Brain pericyte (primary cell): ENCODE measurements at places on chromosomes 13 and 19.

- DNase-seq: peak; percentile 73
These were observed 62.1 kb downstream of the ARHGEF7 start for GRCh38 chr13:111177081-111177711.

GRCh38 chr19:49712397-49712859, 21.5 kb downstream of the CPT1C start:
- DNase-seq: no peak

DNA sequence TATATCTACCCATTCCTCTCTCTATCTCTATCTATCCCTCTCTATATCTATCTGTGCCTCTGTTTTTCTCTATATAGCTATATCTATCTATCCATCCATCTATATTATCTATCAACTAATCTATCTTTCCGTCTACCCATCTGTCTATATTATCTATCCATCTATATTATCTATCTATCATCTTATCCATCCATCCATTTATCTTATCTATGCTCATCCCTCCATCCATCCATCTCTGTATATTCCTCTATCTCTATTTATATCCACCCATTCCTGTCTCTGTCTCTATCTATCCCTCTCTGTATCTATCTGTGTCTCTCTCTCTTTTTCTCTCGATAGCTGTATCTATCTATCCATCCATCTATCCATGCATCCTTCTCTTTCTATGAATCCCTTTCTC, 14.2 kb downstream of the PTGER1 start:
- DNase-seq: no peak

- DNase-seq: no peak
These were observed 26.9 kb downstream of the MED4 start for GRCh38 chr13:48068036-48068435.

DNA sequence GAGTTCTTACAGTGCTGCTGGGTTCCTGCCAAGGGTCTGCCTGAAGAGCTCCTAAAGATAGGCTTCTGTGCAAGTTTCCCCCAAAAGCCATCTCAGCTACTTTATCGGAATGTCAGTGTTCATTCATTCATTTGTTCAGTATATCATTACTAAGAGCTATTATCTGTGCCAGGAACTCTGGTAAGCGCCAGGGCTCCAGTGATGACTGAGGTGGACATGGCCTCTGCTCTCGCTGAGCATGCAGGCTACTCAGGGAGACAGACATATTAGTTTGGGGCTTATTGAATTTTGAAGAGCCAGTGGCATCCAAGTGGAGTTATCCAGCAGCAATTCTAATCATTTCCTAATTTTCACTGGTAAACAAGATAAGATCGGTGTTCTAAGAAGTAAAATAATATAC, 65.8 kb downstream of the DGKH start:
- no peak for DNase-seq

DNA sequence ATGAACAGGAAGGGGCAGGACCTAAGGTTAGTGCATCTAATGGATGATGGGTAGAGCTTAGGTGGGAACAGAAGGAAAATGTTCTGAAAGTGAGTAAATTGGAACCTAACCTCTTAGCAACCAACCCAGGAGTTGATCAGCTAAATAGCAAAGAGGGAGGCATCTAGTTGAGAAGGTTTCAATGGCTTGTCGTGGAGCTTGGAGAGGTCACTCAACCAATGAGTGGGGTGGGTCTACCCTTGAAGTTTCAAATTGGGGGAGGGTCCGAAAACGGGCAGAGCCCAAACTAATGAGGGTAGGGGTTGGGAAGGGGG, 5.7 kb upstream of the SHKBP1 start:
- DNase-seq: no peak

DNA sequence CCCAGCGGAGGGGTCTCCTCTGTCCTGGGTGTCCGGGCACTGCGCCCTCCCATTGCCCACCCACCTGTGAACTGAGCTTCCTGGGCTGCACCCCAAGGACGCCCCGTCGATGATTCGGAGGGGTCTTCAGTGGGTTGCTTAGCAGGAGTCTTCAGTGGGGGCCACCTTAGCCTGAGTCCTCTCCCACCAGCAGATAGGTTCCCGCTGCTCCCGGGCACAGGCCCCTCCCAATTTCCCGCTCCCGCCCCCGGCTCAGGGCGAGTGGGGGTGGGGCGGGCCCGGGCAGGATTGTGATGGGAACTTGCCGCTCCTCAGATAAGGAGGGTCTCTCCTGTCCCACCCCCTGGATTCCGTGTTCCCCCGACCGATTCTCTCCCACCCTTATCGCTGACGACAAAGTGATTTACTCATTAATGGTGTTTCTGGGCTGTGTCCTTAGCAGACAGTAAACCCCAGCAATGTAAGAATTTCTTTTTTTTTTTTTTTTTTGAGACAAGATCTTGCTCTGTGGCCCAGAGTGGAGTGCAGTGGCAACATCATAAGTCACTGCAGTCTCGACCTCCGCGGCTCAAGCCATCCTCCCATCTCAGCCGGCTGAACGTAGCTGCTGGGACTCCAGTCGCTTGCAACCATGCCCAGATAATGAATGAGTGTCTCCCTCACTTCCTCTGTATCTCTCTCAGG, 655 bp upstream of the S1PR5 start:
- no peak for DNase-seq

GRCh38 chr19:58395979-58396627, 647 bp downstream of the RNF225 start:
- no peak for DNase-seq

DNA sequence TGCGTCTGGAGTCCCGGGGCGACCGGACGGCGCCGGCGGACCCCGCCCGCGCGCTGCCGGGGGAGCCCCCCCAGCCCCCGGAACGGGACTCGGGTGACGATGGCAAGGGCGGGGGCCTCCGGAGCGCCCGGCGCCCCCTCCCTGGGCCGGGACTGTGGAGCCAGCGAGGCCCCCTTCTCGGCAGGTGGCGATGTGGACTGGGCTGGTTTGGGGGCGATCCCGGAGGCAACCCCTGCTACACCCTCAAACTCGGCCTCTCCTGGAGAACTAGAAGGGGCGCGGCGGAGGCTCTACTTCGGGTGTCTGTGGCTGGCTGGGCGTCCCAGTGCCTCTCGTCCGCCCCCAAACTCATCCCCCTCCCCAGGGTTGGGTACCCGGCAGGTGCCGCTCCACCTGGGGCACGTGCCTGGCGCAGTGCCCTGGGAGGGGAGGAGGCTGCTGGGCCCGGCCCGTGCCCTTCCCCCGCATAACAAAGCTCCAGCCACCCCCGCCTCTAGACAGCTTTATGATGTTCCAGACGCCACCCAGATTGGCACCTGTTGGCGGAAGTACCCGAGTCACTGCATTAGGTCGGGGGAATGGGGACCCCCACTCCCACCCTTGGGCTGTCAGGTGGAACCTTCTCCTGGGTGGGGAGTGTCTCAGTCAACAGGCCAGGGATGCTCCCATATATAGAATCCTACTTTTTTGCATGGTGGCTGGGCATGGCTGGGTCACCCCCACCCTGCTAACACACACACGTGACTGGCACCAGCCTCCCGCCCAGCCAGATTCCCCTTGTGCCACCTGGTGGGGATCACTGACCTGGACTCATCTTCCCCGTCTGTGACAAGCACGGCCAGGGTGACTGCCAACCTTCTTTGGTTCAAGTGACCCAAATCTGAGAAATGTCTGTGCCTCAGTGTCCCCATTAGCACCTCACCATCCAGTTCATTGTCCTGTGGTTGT, 722 bp downstream of the PKN1 start:
- DNase-seq: no peak

- no peak for DNase-seq
These were observed 26.2 kb downstream of the SLC10A2 start for GRCh38 chr13:103040006-103040405.

GRCh38 chr13:57326532-57326931, 159.5 kb downstream of the PRR20E start:
- no peak for DNase-seq

- no peak for DNase-seq
These were observed 406.8 kb downstream of the KLF5 start for GRCh38 chr13:73465617-73465971.

DNA sequence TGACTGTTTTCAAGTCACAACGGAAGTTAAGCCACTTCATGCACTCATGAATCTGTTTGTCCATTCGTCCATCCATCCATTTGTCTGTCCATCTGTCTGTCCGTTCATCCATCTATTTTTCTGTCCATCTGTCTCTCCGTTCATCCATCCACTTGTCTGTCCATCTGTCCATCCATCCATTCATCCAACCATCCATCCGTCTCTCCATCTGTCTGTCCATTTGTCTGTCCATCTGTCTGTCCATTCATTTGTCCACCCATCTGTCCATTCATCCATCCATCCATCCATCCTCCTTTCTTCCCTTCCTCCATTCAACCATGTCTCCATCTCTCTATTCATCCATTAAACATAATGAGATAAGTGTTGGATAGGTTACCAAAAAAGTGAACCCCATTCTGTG, 123.5 kb upstream of the UQCRFS1 start:
- no peak for DNase-seq

DNA sequence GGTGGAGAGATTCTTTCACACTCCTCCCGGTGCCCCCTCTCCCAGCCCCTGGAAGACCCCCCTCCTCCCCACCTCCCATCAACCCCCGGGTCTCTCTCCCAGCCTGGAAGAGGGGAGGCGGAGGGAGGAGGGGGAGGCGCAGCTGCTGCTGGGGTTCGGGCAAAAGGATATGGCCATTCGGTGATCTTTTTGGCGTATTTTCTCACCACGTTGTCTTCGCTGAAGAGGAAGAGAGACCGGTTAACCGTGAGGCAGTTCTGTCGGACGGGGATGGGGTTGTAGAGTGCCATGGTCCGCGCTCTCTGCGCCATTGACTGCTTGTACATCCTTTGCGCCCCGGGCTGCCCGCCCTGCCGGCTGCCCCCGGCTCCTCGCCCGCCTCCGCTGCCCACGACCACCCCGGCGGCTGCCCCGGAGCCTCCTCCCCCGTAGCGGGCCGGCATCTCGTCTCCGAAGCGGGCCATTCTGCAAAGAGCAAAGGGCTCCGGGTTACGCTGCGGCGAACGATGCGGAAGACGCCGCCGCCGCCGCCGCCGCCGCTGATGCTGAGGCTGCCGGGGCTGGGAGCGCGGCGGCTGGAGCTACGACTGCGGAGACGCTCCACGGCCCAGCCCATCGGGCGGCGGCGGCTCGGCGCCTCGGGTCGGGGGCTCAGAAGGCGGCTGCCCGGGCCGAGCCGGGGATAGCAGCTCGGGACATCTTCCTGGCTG, 363 bp downstream of the CACNA1A start:
- no peak for DNase-seq

- DNase-seq: peak; percentile 94
These were observed 1.2 kb upstream of the GPX4 start for GRCh38 chr19:1102407-1103131.

DNA sequence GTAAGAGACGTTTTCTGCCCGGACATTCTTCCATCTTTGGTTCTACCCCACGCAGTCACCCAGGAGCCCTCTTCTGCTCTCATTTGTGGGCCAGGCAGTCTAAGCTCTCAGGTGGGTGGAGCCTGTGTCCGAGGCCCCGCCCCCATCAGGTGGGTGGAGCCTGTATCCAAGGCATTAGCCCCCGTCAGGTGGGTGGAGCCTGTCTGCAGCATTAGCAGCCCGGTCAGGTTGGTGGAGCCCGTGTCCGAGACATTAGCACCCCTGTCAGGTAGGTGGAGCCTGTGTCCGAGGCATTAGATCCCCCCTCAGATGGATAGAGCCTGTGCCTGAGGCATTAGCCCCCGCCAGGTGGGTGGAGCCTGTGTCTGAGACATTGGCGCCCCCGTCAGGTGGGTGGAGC, 45.5 kb upstream of the C13orf46 start:
- no peak for DNase-seq

- no peak for DNase-seq
These were observed 173.8 kb downstream of the KATNAL1 start for GRCh38 chr13:30133554-30133912.

DNA sequence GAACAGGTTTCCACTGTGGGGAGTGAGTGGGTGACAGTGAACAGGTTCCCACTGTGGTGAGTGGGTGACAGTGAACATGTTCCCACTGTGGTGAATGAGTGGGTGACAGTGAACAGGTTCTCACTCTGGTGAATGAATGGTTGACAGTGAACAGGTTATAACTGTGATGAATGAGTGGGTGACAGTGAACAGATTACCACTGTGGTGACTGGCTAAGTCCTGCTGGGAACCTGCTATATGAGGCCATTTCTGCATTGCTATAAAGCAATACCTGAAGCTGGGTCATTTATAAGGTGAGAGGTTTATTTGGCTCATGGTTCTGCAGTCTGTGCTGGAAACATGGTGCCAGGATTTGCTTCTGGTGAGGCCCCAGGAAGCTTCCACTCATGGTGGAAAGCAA, 637.1 kb downstream of the UQCRFS1 start:
- DNase-seq: no peak

DNA sequence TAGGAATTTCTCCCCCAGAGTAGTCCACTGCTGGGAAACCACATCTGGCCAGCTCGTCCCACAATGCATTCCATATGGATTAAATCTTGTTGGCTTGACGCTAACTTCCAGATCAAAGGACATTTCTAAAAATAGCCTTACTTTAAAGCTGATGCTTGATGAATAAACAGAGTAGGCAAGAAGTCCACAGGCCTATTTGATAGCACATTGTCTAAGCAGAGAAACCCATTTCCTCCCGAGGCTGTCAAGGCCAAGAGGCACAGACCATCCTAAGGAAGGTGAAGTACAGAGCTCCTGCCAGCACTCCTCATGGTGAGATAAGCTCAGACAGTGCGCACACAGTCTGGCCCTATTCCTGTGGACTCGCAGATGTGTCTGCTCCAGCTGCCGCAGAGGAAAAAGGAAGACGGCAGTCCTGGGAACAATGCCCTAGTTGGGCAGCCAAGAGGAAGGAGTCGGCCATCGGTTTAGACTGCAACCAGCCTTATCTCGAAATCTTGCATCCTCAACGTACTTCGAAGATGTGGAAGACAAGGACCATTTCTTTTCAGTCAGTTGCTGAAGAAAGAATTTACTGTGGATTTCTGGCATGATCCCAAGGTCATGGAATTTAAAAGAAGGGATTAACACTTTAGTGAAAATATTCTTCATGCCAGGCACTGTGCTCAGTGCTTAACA, 156.8 kb downstream of the RGCC start:
- peak; percentile 45 for DNase-seq

DNA sequence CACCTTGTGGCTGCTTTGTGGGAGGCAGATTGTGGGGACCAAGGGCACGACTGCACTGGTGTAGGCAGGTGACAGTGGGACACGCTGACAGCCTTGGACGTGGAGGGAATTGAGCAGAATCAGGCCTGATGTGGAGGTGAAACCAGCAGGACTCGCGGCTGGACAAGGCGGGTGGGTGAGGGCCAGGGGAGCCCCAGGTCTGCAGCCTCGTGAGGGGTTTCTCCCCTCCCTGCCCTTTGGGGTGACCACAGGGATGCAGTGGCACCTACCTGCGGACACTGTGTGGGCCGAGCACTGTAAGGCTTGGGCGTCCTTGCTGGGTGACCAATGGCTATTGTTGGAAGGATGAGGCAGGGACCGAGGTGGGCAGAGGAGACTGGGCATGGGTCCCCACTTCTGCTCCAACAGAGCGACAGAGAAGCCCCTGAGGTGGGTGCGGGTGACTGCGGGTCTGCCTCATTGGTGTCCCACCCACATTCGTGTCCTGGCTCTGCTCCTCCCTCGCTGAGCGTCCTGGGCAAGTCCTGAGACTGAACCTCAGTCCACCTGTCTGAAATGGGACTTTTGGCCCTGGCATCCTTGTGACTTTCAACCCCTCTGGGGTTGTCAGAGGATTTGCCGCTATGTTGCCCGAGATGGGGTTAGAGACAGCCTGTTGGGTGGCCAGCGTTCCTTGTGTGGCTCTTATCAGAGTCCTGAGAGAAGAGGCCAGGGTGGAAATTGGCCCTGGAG, 30.5 kb downstream of the DNM2 start:
- DNase-seq: no peak
